Foreskin keratinocyte (primary cell): ENCODE measurements at places on chromosomes 6 and 20. TPM values are rescaled to one million over a fixed set of nuclear protein-coding genes. Genes with fewer than 3 reads are reported as not detected.

Gene SLC22A7
- polyA plus RNA-seq, result not detected in 2 replicates

Gene TGM2
- 13.7 and 29.5 TPM in 2 replicates for polyA plus RNA-seq

Gene COX4I2
- polyA plus RNA-seq, result not detected in 2 replicates

Gene EEF1A2
- polyA plus RNA-seq, result 0.08 and 0.09 TPM in 2 replicates

Gene C2
- polyA plus RNA-seq, result 0.07 and 0.09 TPM in 2 replicates

Gene BMP7
- polyA plus RNA-seq, result not detected in 2 replicates

Gene HLA-DQB2
- not detected in 2 replicates for polyA plus RNA-seq

Gene RIN2
- polyA plus RNA-seq, result 23.3 and 23.6 TPM in 2 replicates

Gene RAET1L
- 1.4 and 1.9 TPM in 2 replicates for polyA plus RNA-seq

Gene GGT7
- polyA plus RNA-seq, result 8.5 and 9.3 TPM in 2 replicates

Gene BMP5
- polyA plus RNA-seq, result not detected in 2 replicates

Gene MLN
- not detected in 2 replicates for polyA plus RNA-seq

Gene CLIC5
- not detected in 2 replicates for polyA plus RNA-seq

Gene PGBD1
- polyA plus RNA-seq, result 2.9 TPM in 2 replicates

Gene CGAS
- polyA plus RNA-seq, result 2.1 and 2.9 TPM in 2 replicates
